ENCODE measurements at places on chromosomes 3 and 15.

GRCh38 chr3:142982038-142982773 lies 18.7 kb upstream of the PAQR9 start:
- DNase-seq, result no peak

GRCh38 chr3:193086681-193087080 lies 154.3 kb upstream of the PLAAT1 start:
- no peak for DNase-seq

DNA sequence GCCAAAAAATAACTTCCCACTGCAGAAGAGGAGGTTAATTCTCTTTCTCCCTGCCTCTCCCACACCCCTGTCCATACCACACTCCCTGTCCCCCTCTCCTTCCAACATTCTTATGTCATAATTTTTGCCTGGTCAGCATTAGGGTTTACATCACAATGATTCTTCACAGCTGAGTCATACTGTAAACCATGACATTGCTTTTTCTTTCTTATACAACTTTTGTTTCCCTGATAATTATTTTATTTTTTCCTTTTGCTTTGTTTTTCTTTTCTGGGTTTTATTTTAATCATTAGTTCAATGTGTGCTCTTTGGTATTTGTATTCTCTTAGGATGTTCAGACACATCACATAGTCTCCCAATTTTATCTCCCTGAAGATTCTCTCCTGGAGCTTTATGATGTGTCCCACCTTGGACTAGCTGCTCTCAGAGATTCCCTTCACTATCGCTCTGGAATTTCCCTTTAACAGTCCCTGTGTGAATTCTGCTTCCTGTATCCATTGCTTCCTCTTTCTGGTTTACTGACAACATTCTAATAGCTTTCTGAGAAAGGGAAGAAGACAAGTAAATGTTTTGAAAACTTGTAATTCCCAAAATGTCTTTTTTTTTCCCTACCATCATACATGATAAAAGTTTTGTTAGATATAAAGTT lies 70.7 kb downstream of the SOX2 start:
- no peak for DNase-seq

DNA sequence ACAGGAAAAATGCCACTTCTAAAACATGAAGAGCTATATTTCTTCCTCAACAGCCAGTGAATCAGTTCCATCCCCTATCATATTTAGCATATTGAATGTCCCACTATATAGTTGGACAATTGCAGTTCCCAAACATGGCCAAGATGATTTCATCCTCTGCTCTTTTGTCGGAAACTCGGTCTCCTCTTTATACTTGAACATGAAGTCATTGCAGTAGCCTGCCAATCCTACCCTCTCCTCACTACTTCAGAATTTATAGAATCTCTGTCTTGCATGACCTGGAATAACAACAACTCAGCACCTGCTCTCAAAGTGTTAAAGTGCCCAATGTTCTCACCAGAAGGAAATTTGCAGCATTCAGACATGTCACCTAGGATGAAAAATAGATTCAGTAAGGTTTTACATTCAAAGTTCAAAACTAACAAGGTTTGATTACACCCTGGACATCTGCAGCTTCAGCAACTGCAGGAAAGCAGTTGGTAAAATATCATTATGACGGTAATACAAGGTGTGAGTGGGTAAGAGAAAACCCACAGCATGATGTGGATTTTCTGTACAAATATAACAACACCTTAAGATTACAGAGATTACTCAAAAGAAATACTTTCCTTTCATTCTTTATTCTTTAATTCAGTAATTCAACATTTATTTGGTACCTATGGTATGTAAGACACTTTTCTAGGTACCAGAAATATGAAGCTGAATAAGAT lies 52.5 kb downstream of the TP63 start:
- no peak for DNase-seq

DNA sequence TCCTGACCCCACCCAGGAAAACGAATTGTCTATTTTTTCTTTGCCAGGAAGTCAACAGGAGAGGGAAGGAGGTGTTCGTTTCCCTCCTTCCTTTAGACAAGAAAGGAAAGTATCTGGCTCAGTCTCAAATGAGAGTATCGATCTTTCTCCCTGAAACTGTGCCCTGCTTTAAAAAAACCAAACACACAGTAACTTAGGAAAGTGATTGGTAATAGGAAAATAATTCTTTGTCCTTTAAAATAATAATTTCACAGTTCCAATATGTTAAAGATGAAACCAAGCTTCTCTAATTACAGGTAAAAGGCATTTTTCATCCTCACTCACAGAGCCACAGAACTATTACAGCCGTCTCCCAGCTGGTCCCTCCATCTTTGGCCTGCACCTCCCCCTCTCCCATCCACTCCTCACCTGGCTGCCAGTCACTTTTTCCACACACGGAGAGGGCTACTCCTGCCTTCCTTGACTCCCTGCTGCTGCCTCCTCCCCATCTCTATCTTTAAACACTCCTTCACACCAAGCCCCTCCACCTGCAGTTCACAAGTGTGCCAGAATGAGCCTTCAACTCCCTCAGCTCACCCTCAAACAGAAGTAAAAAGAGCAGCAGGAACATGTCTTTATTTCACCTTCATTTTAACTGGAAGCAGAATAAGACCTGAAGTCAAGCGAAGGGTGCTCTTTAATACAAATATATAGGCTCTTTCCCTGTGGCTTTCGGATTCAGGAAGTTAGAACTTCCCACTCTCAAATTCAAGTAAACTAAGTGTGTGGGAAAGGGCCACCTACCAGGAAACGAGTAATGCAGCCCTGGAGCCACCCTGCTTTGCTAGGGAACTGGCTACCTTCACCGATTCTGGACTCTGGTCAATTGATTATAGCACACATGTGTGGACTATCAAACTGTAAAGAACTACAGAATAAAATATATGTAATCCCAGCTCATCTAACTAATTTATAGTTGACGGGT lies 116.4 kb downstream of the SENP2 start:
- DNase-seq, result no peak

- no peak for DNase-seq
These were observed 836.5 kb downstream of the PDCD6IP start for GRCh38 chr3:34634939-34635338.

GRCh38 chr15:96593735-96594134 lies 263.2 kb downstream of the NR2F2 start:
- no peak for DNase-seq

GRCh38 chr3:171996178-171996817 lies 43.1 kb upstream of the FNDC3B start:
- no peak for DNase-seq

- DNase-seq, result no peak
These were observed 53.2 kb downstream of the CCDC54 start for GRCh38 chr3:107430214-107430995.

DNA sequence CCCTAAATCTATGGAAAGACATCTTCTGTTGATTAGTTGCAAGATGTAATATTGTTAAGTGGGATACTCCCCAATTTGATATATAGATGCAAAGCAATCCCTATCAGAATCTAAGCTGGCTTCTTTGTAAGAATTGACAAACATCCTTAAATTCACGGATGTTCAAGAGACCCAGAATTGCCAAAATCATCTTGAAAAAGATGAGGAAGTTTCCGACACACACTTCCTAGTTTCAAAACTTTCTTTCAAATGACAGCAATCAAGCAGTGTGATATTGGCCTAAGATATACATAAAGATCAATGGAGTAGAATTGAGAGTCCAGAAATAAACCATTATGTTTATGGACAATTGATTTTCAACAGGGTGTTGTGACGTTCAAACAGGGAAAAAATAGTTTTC lies 383.6 kb downstream of the LPP start:
- DNase-seq, result no peak

DNA sequence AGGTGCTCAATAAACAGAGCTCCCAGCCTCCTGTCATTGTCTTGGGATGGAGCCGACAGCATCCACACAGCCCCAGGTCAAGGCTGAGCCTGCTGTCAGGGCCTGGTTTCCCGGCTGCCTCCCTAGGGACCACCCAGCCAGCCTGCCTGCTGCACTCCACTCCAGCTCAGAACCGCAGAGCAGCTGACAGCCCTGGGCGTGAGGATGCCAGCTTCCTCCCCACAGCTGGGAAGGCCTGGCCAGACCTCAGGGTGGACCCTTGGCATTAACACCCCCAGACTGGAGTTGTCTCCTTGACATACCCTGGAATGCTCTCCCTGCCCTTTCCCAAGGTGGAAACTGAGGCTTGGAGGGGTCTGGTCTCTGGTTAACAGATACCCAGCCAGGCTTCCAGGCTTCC lies 112.0 kb downstream of the WNT7A start:
- DNase-seq, result no peak

- no peak for DNase-seq
These were observed 253.6 kb downstream of the MAGI1 start for GRCh38 chr3:65785065-65785645.

GRCh38 chr15:71669688-71670087 lies 140.7 kb upstream of the NR2E3 start:
- no peak for DNase-seq

GRCh38 chr3:183800243-183800863 lies 25.0 kb downstream of the MAP6D1 start:
- no peak for DNase-seq

DNA sequence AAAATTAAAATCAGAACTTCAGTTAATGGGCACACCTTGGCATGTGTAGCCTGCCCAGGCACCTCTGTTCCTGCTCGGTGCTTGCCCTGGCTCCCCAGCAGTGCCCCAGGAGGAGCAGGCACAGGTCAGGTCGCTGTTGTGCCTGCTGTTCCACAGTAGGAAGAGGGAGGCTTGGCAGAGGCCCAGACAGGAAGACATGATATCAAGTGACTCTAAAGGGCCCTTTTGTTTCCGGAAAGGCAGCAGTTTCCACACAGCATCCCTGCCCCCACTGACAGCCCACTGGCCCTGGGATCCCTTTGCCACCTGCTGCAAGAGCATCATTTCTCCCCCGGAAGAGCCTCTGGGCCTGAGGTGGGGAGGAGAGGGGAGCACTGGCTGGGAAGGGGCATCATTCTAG lies 40.5 kb upstream of the HES1 start:
- DNase-seq, result peak; percentile 50

DNA sequence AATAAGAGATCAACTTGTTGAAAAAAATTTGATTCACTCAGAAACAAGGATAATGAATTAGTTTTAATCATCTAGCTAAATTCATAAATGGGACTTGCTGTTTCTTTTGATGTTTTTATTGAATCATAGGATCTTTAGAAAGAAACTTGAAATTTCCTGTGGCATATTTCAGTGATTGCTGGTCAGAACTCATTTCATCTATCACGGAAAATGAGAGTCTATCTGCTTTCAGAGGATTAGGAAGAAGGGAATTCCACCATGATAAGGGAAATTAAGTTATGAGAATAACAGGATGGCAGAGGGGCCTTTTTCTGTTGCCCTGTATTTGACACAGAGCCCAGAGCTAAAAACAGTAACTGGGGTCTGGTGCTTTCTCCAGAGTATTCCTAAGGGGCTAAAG lies 44.9 kb upstream of the CCNL1 start:
- no peak for DNase-seq

- no peak for DNase-seq
These were observed 200.5 kb downstream of the UACA start for GRCh38 chr15:70562906-70563305.

DNA sequence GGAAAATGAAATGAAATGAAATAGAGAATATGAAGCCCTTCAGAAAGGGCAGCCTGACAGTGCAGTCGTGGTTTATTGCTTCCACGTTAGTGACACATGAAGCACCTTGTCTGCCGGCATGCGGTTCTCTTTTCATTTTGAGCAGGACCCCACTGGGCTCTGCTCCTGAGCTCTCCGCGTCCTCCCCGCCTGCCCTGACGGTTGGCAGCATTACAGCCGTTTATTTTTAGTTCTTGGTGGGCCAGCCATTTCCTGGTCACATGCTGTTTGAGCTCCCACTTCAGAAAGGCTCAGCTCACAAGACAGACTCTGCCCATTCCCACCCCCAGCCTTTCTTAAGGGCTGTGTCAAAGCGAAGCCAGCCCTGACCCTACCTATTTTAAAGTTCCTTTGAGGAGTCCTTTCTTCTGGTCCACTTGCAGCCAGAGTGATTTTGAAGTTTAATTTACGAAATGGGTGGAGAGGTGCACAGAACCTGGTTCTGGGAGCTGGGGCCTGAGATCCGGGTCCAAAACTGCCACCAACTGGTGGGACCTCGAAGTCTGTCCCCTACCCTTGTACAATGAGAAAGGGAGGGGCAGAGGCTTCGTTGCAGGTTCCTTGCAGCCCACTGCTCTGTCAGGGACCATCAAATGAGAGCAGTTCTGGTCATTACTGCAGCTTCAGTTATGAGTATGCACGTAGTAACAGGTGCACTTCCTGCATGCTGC lies 60.1 kb downstream of the MGLL start:
- DNase-seq, result peak; percentile 78

GRCh38 chr3:177193688-177194268 lies 3.5 kb downstream of the TBL1XR1 start:
- DNase-seq, result no peak

- peak; percentile 25 for DNase-seq
These were observed at the start of gene PPM1M for GRCh38 chr3:52245322-52246263. Gene PPM1M (plus strand): TSS chr3:52245759. CDS start chr3:52245825, 66 bp downstream.

- no peak for DNase-seq
These were observed 98.3 kb downstream of the TOP2B start for GRCh38 chr3:25566358-25566920.

GRCh38 chr3:15286022-15286421 lies 46.4 kb downstream of the SH3BP5 start:
- DNase-seq, result no peak

DNA sequence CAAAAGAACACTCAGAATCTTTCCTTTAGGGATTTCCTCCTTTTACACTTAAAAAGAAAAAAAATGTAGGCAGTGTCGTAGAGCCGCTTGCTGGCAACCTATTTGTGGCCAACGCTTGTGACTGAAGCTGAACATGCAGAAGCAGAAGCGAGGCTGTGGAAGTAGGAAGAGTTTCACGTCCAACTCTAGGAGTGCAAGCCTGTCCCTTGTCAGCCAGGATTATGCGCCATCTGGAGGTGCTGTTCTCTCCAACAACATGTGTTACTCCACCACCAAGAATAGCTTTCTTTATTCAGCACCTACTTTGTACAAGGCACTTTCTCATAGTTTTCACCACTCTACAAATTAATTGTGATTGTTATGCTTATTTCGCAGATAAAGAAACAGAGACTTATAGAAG lies 223.2 kb upstream of the LMCD1 start:
- no peak for DNase-seq

- DNase-seq, result no peak
These were observed 5.2 kb upstream of the CPLX3 start for GRCh38 chr15:74821091-74821789.

All from GDM1 (cell line).